Stimulated activated CD8-positive, alpha-beta memory T cell treated with anti-CD3 and anti-CD28 coated beads, Interleukin-4, amount 100 ng/mL, for 24 hours (primary cell): ENCODE measurements at places on chromosomes 12 and 14.

GRCh38 chr12:9951026-9951675, 19.0 kb upstream of the CLEC2A start:
- DNase-seq, result no peak

- no peak for DNase-seq
Observed at GRCh38 chr14:53796734-53797133, 159.9 kb downstream of the BMP4 start.

DNA sequence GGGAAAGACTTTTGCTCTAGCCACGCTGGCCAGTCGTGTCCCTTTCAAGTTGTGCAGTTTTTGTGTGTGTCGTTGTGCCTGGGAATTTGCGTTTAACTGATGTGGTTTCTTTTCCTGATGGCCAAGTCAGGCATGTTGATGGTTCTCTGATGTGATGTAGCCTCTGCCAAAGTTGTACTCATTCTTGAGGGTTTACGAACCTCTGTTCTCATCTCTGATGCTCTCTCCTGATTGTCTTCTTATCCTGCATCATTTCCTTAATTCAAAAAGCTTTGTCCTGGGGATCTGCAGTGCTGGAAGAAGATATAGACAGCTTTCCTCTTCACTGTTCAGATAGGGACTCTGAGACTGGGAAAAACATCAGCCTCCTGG, 25.4 kb downstream of the CD9 start:
- DNase-seq, result no peak

GRCh38 chr12:575129-575502, 88.1 kb downstream of the NINJ2 start:
- no peak for DNase-seq

DNA sequence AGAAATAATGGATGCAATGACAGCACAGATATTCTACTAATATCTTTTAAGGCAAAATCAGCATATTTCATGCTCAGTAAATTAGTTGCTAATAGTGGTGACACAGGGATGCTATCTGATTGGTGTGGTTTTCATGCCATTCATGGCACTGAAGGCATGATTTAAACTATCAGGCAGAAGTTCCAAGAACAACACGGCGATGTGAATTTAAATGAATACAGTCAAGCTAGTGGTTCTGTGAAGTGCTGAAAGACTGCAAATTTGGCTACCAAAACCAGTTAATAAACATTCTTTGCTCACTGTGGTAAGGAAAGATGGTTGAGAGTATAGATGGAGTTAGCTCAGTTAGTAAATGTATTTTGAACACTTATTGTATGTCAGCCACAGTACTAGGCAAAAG, 272.0 kb upstream of the DIO2 start:
- DNase-seq, result no peak

- no peak for DNase-seq
Observed at GRCh38 chr14:81326451-81326850, 73.7 kb downstream of the STON2 start.

GRCh38 chr14:72651714-72652113, 242.2 kb downstream of the DPF3 start:
- DNase-seq, result no peak

- DNase-seq, result no peak
Observed at GRCh38 chr12:71517145-71517846, 77.7 kb downstream of the LGR5 start.

DNA sequence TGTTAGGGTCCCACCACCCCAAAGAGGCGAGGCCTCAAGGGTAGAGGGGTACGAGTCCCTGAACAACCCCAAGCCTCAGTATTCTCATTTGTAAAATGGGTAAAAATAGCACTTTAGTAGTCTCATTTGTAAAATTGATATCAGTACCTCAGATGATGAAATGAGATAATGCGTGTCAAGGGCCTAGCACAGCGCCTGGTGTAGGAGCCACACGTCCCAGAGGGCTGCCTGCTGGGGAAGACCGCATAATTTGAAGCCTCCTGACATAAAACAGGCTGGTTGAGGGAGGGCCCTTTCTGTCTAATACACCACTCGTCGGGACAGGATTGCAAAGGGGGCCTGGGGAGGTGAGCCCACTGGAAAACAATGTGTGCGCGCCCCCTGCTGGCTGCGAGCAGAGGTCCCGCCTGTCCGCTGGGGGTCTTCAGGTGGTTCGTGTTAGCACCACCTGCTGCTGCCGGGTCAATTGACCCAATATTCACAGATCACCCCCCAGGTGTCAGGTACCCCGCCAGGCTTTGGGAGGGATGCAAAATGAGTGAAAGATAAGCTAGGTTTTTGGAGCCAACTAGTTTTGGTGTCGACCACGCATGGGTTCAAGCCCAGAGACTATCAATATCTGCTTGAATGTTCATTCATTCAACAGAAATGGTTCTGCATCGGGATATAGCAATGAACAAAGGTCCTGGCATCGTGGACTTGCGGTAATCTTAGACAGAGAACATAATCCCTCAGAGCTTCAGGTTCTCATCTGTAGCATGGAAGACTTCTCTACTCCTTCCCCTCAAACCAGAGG, 24.7 kb upstream of the IRF2BPL start:
- DNase-seq, result peak; percentile 64

GRCh38 chr12:91287753-91288152, 105.1 kb upstream of the DCN start:
- DNase-seq, result no peak

- peak; percentile 39 for DNase-seq
Observed at GRCh38 chr12:51846911-51847642, 1.4 kb downstream of the FIGNL2 start.

GRCh38 chr12:54053751-54054741, at the start of gene HOXC4:
TSS of gene HOXC4 (plus strand) at chr12:54053835. CDS start at chr12:54053923, 88 bp downstream.
- DNase-seq, result no peak

DNA sequence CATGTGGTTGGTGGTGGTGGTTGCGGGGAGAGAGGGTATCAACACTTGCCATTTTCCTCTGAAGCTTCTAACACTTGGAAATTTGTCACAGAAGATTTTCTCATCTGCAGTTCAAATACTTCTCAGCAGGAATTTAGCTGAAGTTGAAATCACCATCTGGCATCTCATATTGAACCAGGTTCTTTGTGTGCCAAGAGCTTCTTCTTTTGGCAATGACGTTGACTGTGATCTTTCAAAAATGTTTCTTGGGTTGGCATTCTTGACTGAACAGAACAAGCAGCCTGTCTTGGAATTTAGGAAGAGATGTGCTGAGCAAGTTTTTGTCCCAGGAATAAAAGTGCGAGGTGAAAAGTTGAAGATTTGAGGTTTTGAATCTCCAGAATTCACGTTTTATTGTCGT, 8.7 kb upstream of the NIN start:
- no peak for DNase-seq

DNA sequence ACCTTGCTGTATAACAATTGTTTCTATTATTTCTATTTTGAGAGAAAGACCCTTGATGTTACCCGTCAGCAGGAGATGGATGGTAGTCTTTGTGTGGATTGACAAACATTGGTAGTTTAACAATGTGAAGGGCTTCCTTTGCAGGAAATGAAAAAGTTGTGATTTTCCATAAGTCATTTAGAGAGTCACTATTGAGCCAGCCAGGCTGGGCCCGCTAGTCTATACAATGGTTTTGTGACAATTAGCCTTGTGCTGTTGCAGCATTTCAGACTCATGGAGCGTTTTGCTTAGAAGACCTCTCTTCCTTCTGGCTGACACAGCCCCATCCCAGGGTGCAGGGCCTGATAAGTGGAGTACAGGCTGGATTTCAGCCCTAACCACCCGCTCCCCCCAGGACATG, 18.3 kb upstream of the SLC38A2 start:
- DNase-seq, result no peak

GRCh38 chr14:20877016-20877415, 14.2 kb upstream of the RNASE3 start:
- DNase-seq, result no peak

- no peak for DNase-seq
Observed at GRCh38 chr12:63298386-63298930, 147.5 kb upstream of the AVPR1A start.

- no peak for DNase-seq
Observed at GRCh38 chr14:22305607-22306006, 283.4 kb downstream of the DAD1 start.

GRCh38 chr12:54053003-54053750, 458 bp upstream of the HOXC4 start:
- no peak for DNase-seq

- DNase-seq, result no peak
Observed at GRCh38 chr14:33163600-33163999, 224.9 kb downstream of the NPAS3 start.

DNA sequence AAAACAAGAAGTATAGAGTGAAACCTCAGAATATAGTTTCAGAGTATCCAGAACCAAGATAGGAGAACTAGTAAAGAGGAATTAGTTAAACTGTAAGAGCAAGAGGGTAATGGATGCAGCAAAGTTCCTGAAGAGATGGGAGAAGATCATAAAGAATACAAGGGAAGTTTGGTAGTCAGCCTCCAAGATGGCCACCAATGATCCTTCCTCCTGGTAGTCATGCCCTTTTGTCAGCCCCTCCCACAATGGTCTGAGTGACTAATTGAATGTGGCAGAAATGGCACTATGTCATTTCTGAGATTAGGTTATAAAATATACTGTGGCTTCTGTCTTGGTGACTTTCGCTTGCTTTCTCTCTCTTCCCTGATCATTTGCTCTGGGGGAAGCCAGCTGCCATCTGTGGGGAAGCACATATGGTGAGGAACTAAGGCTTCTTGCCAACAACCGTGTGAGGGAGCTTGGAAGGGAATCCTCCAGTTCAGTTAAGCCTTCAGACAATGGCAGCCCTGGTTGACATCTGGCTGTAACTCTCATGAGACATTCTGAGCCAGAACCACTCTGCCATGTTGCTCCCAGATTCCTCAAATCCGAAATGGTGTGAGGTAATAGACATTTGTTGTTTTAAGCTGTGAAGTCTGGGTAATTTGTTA, 55.3 kb upstream of the AMN1 start:
- DNase-seq, result no peak

- no peak for DNase-seq
Observed at GRCh38 chr14:99671235-99672224, 12.6 kb upstream of the CYP46A1 start.

DNA sequence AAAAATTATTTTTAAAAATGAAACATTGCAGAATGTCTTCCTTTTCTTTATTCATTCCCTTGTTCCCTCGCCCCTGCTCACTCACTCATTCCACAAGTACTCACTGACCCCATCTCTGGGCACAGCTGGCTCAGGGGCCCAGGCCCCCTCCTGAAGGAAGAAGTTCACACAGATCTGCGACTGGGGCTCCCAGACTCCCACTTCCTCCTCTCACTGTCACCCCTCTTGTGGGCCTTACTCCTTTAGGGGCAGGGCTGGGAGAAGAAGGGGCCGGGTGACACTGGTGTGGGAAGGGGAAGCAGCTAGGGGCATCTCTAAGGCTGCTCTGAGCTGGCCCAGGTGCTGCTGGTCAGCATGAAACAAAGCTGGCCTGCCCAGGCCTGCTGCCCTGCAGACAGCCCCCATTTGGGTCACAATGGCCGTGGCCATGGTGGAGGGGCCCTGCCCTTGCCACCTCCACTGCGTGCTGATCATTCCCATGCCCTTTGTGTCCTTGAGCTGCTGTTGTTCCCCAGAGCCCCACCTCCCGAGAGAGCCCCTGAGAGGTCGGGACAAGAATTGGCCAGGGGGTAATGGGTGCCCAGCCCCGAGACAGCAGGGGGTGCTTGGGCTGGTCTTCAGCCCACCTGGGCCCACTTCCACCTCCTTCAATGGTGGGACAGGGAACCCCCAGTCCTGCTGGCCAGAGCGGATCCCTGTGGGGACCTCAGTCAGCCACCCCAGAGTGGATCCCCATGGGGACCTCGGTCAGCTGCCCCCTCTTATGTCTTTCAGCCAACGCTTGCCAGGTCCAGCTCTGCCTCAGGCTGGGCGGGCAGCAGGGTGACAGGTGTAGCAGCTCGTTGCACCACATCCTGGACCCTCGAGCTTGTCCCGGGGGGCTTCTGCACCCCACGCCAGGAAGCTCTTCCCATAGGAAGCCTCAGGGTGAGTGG, 212.4 kb upstream of the C14orf180 start:
- DNase-seq, result no peak

- DNase-seq, result no peak
Observed at GRCh38 chr12:55713721-55714120, 2.1 kb upstream of the BLOC1S1 start.

DNA sequence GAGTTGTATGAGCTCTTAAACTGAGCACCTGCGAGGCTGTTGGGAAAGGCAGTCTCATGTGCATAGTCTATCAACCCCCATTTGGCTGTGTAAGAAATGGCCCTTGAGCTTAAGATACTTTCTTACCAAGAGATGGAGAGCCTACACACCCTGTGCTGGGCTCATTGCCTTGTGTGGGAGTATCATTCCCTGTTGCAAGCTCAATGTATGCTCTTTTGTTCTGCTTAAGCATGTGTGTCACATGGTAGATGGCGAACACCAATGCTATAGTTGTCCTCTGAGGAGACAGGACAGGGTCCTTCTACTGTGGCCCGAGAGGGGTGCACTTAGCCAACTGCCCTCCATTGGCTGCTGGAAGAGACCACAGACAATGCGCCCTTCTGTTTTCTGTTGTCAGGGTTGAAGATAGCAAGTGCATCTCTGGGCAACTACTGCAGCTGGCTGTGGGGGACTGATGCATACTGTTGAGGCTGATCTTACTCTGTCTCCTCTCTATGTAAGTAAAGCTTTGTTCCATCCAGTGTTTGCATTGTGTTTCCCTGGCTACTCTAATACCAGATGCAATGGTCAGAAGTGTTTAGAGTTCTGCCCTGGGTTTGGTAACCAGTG, 79.5 kb downstream of the PTPRB start:
- DNase-seq, result no peak

DNA sequence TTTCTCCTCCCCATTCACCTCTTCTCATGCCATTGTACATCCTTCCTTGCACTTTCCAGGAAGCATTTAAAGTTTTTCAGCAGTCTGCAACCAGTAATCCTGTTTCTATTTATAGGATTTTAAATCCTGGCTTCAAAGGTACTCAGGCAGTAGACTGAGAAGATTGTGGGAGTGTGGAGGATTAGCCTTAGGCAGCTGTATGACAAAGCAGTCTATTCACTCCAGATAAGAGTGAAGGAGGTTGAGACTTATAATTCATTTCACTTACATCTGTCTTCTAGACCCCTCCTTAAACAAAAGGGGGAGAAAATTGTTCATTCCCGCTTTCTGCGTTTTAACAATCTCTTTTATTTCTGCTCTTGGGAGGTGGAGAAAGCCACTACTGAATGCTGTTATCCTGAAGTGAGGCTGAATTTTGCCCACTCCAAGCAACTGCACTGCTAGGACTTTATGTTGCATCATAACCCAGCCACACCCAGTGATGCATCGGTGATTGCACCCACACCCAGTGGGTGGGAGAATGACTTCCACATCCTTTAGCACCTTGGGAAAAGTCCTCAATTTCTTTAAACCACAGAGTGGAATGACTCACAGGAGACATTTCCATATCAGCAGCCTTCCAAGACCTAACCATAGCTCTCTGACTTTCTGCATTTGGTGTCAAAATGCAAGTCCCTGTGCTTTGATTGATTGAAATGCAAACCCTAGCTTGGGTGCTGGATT, 382.5 kb upstream of the ATP2B1 start:
- no peak for DNase-seq

- no peak for DNase-seq
Observed at GRCh38 chr12:25889185-25889584, 69.3 kb upstream of the RASSF8 start.

DNA sequence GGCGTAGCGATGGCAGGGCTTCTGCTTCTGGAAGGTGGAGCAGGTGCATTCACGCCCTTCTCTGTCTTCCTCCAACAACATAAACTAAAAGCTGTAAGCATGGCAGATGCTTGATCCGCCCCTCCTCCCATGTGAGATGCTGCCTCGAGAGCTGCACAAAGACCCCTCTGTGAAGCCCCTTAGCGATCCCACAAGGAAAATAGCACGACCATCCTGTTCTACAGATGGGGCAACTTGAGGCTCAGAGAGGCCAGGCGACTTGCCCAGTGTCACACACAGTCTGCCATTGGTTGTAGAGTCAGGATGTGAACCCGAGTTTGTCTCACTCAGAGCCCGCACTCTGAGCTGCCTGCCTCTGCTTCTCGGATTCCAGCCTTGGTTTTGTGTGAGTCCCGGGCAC, 144.4 kb downstream of the SCARB1 start:
- no peak for DNase-seq
